Panc1 (cell line): ENCODE measurements at places on chromosomes 5 and 9. TPM values are rescaled to one million over a fixed set of nuclear protein-coding genes. Genes with fewer than 3 reads are reported as not detected.
A peak's percentile ranks its signal among the peaks of the same experiment; 100 is the strongest.

Gene TRPM6
- 0.05 TPM for total RNA-seq

Gene SIT1
- total RNA-seq: not detected

Gene MARCHF11
- not detected for total RNA-seq

Gene DUSP1
- 79.9 TPM for total RNA-seq

Gene FAM151B
- total RNA-seq: 2.8 TPM

Gene LCN9
- total RNA-seq: not detected

DNA sequence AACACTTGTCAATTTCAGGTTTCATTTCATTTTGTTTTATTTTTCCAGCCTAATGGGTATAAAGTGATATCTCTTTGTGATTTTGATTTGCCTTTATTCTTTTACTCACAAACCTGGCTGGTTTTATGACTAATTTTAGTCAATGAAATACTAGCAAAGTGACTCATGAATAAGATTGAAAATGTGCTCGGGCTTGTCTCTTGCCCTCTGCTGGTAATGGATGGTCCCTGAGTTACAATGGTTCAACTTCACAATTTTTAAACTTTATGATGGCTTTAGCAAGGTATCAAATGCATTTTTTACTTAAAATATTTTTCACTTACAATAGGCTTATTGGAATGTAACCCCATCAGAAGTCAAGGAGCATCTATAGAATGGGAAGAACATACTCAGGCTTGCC lies 431.4 kb upstream of the CCNG1 start:
- no peaks in the 10 kb centered on the region for H3K36me3 ChIP-seq
- no peak for DNase-seq
- H3K27ac ChIP-seq: no peak overlapping the region

DNA sequence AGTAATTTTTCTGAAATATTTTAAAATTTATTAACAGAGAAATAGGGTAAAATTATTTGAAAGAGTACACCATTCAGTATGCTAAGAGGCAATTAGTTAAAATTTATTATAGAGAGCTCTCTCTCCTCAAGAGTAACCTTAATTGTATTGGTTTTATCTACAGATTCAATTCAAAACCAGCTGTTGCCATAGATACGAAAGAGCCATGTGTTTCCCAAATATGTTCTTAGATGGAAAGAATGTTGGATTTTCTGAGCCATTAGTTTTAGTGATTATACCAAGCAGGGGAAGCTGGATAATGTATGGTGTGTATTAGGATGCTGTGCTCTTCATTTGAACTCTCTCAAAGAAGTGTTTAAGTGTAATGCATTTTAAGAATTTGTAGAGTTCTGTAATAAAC lies 27.8 kb downstream of the C7 start:
- no peak overlapping the region for H3K4me3 ChIP-seq
- H3K27ac ChIP-seq: no peak overlapping the region
- H3K4me1 ChIP-seq: no peaks in the 10 kb centered on the region
- no peak for DNase-seq
- no peaks in the 10 kb centered on the region; the same call in 1 of the 2 replicates for H3K27me3 ChIP-seq

GRCh38 chr5:96235008-96235910 lies 197.8 kb downstream of the PCSK1 start:
- DNase-seq: no peak
- no peaks in the 10 kb centered on the region for H3K4me1 ChIP-seq
- no peaks in the 10 kb centered on the region for H3K27me3 ChIP-seq
- no peak overlapping the region for H3K4me3 ChIP-seq
- H3K36me3 ChIP-seq: no peaks in the 10 kb centered on the region

GRCh38 chr5:21931116-21931515 lies 922.0 kb downstream of the CDH12 start:
- H3K36me3 ChIP-seq: no peaks in the 10 kb centered on the region
- H3K27ac ChIP-seq: no peak overlapping the region
- no peak overlapping the region for H3K4me3 ChIP-seq
- H3K4me1 ChIP-seq: no peaks in the 10 kb centered on the region

GRCh38 chr5:11054014-11054413 lies 293.0 kb upstream of the DAP start:
- no peaks in the 10 kb centered on the region for H3K4me1 ChIP-seq
- no peak for DNase-seq
- H3K27me3 ChIP-seq: peaks cover 19% of the 10 kb centered on the region
- H3K27ac ChIP-seq: no peak overlapping the region
- H3K4me3 ChIP-seq: no peak overlapping the region

DNA sequence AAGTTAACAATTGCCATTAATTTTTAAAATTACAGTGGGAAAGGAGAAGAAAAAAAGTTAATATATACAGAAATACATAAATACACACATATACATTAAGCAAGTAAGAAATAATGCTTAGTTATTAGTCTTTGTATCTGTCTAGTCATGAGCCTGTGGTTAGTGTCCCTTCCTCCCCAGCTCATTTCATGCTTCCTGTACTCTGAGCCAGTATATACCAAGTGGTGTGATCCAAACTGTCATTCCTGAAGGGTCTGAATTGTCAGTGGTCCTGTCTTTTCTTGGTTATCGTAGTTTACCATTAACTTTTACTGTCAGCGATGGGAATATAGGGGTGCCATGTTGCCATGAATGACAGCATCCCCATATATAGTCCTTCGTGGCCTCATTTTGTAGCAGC lies 24.2 kb upstream of the STOM start:
- no peak overlapping the region for H3K4me3 ChIP-seq
- no peak for DNase-seq
- no peaks in the 10 kb centered on the region for H3K36me3 ChIP-seq

DNA sequence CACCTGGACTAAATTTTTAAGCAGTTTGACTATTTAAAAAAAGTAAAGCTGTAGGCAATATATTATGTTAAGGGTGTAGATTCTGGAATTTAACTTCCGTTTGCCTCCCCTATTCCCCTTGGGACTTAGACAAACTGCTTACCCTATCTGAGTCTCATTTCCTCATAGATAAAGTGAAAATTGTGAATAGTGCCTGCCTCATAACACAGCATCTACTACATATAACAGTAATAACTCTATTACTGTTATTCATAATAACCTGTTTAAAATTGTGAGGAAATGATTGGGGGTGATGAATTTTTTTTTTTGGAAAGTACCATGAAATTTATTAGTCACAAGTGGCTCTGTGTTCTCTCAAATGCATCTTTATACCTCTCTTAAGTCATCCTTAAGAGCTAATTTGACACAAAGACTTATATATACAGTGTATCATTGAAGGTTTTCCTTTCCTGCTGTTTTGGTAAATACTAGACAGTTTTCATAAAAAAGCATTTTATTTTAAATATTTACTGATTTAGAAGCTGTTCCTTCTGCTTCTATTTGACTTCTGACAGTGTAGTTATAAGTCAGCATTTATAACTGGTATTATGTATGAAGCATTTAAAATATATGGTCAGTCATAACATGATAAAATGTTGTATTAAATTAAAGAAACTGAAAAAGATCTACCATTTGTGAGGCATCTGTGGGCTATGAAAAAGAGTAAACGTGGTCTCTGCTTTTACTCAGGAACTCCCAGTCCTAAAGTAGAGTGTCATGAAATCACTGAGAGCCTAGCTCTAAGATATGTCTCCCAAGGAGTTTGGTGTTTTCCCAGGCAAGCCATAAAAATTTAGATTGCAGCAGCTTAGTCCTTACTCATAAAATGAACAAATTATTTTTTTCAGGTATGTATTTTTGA lies 46.4 kb downstream of the MCCC2 start:
- no peaks in the 10 kb centered on the region for H3K27me3 ChIP-seq
- no peak for DNase-seq
- H3K36me3 ChIP-seq: peaks cover 5% of the 10 kb centered on the region
- H3K4me3 ChIP-seq: no peak overlapping the region
- no peaks in the 10 kb centered on the region for H3K4me1 ChIP-seq

DNA sequence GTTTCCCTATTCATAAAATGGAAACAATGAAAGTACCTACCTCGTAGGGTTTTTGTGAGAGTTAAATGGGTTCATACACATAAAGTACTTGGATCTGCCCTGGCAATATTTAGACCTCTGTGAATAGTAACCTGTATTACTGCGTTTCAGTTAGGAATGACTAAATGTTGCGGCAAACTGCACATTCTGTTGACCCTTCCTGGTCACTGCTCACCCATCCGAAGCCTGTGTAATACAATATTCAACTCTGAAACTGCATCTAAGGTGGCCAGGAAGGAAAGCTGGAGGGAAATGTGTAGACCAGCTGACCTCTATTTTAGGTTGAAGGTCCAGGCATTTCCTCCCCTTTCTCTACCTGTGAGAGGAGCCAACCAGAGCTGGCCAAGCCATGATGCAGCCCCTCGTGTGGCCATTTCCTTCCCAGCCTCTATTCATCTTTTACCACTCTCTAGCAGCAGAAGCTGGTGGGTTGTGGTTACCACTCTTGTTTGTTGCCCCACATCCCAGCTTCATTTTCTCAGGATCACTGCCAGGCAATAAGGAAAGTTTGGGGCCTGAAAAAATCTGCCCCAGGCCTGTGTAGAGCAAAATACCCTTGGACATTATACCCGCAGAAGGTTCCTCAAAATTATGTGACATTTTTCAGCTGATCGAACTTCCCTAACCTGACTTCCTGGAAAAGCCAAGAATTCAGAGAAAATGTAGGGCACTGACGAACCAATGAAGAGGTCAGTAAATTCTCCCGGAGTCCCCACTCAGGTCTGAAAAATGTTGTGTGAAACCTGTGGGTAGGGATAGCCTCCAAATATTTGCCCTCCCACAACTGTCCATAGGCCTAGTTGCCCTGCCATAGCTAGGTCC lies 20.5 kb upstream of the PDCD1LG2 start:
- no peaks in the 10 kb centered on the region for H3K27me3 ChIP-seq
- no peak for DNase-seq
- no peak overlapping the region for H3K4me3 ChIP-seq

DNA sequence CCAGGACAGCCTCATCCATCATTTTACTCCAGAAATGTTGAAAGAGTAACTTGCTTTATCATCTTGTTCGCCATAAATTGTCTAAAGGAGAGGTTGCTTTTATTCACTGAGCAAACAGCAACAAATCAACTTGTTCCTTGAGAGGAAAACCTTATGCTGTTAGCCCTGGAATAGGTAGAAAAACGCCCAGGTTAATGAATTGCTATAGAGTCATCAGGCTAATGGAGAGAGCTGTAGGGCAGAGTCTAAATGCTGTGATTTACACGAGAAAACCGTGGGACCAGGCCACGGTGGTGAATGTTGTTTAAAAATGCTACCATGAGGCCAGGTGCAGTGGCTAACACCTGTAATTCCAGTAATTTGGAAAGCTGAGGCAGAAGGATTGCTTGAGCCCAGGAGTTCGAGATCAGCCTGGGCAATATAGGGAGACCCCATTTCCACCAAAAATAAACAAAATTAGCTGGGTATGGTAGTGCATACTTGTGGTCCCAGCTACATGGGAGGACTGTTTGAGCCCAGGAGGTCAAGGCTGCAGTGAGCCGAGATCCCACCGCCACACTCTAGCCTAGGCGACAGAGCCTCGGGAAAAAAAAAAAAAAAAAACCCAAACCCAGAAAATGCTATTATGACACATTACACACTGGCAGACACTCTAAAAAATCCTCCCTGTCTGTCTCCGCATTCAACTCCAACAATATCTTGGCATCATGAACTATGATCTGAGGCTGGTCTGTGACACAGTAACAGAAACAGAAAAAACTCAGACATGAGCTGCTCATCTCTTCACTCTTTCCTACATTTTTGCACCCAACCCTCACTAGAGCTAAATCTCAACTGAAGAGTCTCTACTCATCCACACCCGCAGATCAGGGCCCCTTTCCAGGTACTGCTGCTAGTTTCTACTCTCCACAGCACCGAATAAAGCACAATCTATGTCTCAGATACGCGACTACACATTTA lies 118.6 kb upstream of the RETREG1 start:
- no peaks in the 10 kb centered on the region; the same call in 1 of the 2 replicates for H3K36me3 ChIP-seq
- no peak for DNase-seq
- H3K27me3 ChIP-seq: no peaks in the 10 kb centered on the region
- H3K4me3 ChIP-seq: no peak overlapping the region

DNA sequence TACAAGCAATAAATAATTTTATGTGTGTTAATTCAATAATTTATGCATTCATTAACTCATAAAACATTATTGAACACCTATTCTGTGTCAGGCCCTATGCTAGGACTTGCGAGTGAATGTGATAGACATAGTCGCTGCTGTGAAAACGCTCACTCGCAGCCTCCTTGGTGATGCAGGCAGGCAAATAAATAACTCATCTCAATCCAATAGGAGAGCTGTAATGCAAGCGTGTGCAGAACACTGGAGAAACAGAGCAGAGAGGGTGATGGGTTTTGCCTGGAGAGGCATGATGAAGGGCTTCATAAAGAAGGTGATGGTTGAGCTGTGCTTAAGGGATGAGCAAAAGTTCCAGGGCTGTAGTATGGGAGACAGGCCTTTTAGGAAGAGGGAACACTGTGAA lies 111.3 kb upstream of the ZNF462 start:
- no peaks in the 10 kb centered on the region for H3K36me3 ChIP-seq
- no peak for DNase-seq
- H3K27me3 ChIP-seq: no peaks in the 10 kb centered on the region
- no peak overlapping the region for H3K27ac ChIP-seq

DNA sequence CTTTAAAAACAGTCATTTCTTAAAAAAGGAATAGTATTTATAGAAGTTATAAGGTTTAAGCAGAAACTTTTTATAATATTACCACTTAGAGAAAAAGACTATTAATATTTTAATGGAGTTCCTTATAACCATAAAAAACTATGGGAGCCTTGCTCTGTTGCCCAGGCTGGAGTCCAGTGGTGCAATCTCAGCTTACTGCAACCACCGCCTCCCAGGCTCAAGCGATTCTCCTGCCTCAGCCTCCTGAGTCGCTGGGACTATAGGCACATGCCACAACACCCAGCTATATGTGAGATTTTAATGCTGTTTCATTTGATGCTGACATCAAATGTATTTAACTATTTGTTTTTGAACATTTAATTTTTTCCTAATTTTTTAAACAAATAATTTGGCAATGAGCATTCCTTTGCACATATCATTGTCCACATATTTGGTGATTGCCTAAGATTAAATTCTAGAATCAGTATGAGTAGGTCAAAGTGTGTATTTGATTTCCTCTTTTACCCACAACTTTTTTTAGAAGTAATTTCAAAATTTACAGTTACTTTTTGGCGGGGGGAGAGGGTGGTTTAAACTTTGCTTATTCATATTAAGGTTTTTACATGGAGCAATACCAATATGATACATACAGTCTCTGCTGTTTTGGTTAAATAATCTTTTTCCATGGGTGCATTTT lies 235.5 kb downstream of the ARHGEF28 start:
- H3K4me3 ChIP-seq: no peak overlapping the region
- H3K27ac ChIP-seq: no peak overlapping the region
- H3K27me3 ChIP-seq: no peaks in the 10 kb centered on the region

DNA sequence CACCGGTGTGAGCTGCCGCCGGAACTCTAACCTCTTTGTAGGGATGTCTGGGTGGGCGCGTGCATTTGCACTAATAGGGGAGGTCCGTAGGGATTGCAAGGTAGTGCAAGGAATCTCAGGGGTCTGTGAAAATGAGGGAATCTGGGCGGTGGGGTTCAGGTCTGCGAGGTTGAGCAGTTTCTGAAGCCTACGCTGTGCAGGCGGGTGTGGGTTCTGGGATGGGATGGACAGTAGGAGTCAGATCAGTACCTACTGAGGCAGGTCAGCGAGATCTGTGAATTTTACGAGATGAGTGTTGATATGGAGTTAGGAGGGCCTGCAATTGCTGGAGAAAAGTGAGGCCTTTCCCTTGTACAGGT lies 856 bp upstream of the ATOSB start:
- peak overlapping the region; percentile 70 for H3K4me3 ChIP-seq
- H3K27ac ChIP-seq: peak overlapping the region; percentile 24; the same call in 1 of the 2 replicates
- DNase-seq: no peak
- H3K27me3 ChIP-seq: no peaks in the 10 kb centered on the region
- no peaks in the 10 kb centered on the region for H3K36me3 ChIP-seq
